Hematopoietic multipotent progenitor cell treated with erythropoietin and hydrocortisone succinate and interleukin-3 and kit ligand, for 17 days (in vitro differentiated cells): ENCODE measurements at places on chromosomes 7 and 10.

GRCh38 chr10:33067917-33068316 is 109.9 kb upstream of the ITGB1 start:
- no peak for DNase-seq

DNA sequence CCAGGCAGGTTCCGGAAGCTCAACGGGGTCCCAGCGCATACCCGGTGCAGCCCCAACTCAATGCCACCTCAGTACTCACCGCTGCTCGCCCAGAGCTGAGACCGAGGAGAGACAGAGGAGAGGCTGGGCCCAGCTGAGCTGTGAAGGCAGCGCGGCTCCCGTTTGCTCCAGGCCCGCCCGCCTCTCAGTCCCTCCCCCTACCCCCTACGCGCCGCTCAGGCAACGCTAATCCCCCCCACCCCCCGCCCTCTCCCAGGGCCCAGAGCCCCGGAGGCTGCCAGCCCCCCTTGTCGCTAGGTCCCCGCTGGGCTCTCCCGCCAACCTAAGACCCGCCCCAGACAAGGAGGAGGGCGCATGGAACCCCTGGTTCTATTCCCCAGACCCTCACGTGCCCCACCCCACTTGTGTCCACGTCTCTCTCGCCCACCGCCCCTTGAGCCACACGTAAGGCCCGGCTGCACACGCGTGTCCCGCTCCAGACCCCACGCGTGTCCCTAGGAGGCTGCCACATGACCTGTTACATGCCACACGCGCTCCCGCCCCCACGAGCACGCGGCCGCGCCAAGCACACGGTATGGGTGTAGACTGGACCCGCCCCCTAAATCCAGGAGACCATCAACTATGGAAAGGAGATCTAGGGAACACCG is at the start of gene PSD:
Gene PSD, minus strand, starts transcription at position 164 of the 647 bp plus-strand sequence. CDS start 1,747 bp downstream, outside the sequence.
- DNase-seq: no peak

DNA sequence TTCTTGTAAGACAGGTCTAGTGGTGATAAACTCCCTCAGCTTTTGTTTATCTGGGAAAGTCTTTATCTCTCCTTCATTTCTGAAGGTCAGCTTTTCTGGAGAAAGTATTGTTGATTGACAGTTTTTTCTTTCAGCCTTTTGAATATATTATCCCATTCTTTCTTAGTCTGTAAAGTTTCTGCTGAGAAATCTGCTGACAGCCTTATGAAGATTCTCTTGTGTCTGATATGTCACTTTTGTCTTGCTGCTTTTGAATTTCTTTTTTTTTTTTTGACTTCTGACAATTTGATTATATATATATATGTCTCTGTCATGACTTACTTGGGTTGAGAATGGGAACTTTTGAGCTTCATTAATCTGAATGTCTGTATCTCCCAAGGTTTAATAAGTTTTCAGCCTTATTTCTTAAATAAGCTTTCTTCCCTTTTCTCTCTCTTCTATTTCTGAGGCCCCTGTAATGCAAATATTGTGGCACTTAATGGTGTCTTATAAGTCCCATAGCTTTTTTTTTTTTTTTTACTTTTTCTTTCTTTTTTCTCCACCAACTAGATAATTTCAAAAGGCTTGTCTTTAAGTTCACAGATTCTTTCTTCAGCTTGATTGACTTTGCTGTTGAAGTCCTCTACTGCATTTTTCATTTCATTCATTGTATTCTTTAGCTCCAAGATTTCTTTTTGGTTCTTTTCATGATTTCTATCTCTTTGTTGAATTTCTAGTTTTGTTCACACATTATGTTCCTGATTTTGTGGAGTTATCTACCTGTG is 81.4 kb upstream of the IL6 start:
- DNase-seq: no peak

DNA sequence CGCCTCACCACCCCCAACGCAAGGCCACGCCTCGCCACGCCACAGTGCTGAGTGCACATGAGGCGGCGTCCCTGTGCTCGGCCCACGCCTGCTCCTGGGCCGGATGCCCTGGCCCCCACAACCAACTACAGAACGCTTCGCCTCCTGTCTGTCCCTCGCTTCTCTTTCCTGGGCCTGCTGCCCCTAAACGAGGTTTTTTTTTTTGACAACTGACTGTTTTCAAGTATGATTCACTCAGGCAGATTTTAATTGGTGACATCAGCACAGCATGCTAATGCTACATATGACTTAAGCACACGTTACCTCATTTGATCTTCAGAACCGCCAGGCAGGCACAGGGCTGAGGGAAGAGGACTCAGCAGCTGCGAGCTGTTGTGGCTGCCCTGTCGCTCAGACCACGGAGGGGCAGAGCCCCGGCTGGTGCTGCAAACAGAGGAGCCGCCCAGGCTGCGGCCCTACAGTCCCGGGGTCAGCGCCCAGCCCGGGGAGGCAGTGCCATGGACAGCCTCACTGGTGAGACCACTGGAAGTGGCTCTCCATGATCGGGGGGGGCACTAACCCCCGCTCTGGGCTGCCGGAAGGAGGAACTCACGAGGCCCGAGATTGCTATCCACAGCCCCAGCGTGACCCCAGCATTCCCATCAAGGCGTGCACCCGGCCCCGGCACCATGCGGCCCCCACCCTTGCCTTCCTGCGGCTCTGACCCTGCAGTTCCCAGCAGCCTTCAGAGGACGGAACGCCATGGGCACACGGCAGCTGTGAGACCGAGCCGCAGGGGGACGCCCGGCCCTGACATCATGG is 212.8 kb downstream of the MAD1L1 start:
- DNase-seq: peak; percentile 29

GRCh38 chr7:122893486-122893885 is 7.2 kb upstream of the CADPS2 start:
- DNase-seq: no peak

- no peak for DNase-seq
Measured at GRCh38 chr10:50469288-50469687, 154.5 kb downstream of the SGMS1 start.

DNA sequence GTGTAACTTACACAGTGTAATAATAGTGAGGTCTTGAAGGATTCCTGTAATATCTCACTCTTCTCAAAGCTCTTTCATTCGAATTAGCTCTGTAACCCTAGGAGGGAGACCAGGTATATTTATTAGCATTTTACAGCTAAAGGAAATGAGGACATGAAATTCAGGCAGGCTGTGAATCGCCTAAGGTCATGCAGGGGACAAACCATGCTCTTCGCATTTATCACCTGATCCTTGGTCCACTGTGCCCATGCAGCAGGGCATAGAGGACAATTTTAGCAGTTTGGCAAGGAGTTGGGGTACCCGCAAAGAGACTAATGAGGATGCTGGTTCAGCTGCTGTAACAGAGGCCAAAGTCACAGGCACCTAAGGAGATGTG is 14.8 kb upstream of the LAMB1 start:
- no peak for DNase-seq

DNA sequence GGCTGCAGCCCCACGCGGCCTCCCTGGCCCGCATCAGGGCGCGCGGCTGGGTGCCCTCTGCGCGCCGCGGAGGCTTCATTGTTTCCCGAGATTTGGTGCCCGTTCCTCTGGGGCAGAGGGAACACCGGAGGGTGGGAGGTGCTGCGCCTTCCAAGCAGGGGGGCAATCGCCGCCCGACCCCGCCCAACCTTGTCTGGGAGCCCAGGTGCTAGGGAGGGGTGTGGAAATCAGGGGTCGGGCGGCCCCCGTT is 1.0 kb upstream of the NRP1 start:
- no peak for DNase-seq

- DNase-seq: no peak
Measured at GRCh38 chr10:76618641-76619040, 1019.0 kb downstream of the KCNMA1 start.

DNA sequence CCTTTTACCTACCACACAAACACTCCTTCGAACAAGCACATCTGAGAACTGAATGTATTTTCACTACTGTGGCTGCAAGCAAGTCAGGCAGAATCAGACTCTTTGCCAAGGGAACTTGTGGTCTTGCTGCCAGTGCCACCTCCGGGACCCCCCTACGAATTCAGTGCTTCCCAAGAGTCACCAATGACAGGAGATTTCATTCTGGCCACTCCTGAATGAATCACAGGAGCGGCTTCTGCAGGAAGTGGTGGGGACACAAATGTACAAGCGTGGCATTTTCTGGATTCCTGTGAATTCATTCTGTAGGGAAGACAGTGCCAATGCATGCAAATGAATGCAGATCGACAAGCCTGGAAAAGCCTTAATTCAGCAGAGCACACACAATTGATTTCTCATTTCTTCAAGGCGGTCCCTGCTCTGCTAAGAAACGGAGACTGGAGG is 161.2 kb downstream of the CAMK1D start:
- no peak for DNase-seq

GRCh38 chr10:112203328-112204076 is 19.9 kb upstream of the GPAM start:
- DNase-seq: no peak

DNA sequence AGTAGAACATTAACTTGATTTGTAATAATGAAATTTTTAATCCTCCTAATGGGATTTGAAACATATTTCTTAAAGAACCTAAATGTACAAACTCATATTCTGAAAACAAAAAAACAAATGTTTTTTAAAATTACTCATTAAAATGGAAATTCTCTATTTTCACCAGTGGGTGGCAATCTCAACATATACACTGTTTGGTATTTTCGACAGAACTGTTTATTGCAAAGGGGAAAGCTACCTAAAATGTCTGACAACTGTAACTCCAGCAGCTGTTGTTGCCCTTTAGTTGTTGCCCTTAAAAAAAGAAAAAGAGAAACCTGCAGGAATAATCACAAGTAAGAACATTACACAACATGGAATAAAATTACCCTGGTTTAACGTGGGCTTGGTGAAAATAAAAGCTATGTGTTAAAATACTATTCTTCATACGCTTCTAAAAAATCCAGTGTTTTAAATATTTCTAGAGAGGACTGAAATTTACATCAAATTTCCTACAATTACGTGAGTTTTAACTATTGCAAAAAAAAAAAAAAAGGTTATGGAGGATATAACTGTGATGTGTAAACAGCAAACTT is 54.5 kb downstream of the COL1A2 start:
- DNase-seq: no peak

- peak; percentile 15 for DNase-seq
Measured at GRCh38 chr7:75762350-75762917, 9.6 kb downstream of the CCL26 start.

DNA sequence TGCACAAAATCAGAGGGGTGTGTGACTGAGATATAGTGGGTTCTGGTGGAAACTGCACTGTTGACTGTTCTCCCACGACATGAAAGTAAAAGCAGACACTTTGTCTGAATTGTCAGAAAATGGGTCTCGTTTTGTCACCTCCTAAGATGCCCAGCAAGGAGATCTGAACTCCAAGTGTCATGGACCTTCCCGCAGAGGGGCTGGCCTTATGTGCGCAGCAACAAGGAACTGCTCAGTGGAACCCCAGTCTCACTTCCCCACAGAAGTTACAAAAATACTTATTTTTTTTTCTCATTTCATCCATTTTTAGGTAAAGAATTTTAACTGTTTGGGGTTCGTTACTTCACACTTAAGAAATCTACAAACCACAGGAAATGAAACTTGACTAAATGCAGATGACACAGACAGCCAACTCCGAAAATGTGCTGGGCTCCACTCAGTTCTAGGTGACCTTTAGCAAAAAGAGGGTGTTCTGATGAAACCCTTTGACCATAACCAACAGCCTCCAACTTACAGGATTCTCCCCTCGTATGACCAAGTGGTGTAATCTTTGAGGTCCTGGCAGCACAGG is 115.0 kb downstream of the FAM107B start:
- no peak for DNase-seq

- no peak for DNase-seq
Measured at GRCh38 chr10:15035385-15036301, 8.1 kb upstream of the OLAH start.

DNA sequence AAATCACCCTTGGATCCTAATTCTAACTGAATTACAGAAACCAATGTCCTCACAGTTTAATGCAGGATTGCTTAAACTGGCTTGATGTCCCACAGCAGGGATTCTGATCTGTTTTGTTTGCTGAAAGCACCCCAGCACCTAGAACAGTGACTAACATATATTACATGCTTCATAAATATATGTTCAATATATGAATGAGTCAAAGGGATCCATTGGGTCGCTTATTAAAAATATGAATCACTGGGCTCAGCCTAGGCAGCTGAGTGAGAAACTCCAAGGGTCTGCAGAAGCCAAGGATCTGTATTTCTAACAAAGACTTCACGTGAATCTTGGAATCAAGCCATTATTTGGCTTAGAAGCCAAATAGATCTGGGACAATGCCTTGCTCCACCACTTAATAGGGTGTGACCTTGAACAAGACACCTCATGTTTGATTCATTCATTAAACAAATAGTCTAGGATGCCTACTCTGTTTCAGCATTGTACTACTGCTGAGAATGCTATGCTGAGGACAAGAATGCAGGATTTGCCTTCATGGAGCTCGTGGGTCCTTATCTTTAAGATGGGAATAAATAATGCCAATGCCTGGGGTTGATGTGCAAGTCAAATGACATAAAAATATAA is 103.4 kb upstream of the DLX6 start:
- DNase-seq: no peak

DNA sequence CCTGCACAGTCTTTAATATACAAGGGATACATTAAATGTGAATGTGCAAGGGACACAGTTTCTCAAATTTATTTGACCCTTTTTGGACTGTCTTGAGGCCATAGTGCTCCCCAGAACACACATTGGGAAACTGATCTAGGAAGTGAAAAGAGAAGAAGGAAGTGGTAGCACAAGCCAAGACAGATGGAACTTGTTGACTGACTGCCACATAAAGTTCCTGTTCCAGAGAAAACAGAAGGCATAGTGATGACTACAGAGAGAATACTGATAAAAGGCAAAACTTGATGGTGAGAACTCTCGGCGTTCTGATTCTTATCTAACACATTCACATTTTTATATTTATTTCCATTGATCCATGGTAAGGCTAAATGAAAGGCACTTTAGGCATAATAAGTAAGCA is 1216.4 kb downstream of the CNTNAP2 start:
- no peak for DNase-seq

DNA sequence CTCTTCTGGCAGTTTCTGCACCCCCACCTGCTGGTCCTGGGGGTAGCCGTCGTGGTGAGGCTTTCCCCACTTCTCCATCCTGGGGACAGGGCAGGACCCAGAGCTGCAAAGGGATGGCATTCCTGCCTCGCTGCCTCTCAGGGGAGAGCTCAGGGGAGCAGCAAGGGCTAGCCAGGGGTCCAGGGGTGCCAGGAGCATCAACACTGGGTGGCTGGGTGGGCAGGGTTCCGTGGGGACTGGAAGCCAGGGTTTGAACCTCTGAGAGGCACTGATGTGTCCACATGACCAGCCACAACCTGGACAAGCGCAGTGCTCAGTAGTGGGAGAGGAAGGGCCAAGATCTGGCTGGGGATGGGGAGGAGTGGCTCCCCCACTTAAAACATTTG is 5.6 kb downstream of the ABCB8 start:
- no peak for DNase-seq

GRCh38 chr7:4111166-4111565 is 570.9 kb upstream of the FOXK1 start:
- DNase-seq: no peak

- peak; percentile 73 for DNase-seq
Measured at GRCh38 chr10:23314835-23315239, 29.8 kb downstream of the C10orf67 start.

GRCh38 chr7:50456371-50457123 is 6.4 kb upstream of the FIGNL1 start:
- no peak for DNase-seq
